ENCODE measurements at places on chromosomes 7 and 10.
A peak's percentile ranks its signal among the peaks of the same experiment; 100 is the strongest.

GRCh38 chr7:130500463-130500862 is 8.6 kb downstream of the MEST start:
- no peak for DNase-seq

DNA sequence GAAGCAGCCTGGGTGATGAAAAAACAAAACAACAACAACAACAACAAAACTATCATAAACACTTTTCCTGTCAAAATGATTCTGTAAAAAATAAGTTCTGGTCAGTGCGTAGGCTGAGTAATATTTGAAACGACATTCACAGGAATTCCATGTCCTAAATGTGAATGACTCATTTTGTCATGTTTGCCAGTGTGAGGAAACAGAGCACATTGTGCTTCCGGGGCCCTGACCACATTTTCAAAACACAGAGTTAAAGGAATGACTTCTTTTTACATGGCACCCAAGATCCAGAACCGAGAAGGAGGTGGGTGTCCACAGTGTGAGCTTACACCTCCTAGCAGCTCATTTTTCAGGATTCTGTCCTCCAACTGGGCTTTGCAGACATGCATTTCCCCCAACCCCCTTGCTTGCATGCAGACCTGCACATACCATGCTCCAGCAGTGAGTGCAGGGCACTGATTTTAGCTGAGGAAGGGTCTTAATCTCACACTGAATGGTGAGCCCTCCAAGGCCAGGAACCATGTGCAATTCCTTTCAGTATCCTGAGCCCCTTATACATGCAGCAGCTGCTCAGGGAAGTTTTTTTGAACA is 3.0 kb downstream of the CLRN3 start:
- DNase-seq = no peak

GRCh38 chr7:151427705-151428377 is 12.1 kb downstream of the CRYGN start:
- DNase-seq = no peak

- DNase-seq = peak; percentile 43
These were observed 115.5 kb upstream of the CREB5 start for GRCh38 chr7:28296571-28297483.

GRCh38 chr10:79430325-79430905 is 15.0 kb downstream of the ZCCHC24 start:
- no peak for DNase-seq

Measured in NCI-H748 treated with DMSO at 0.1 percent for 48 hours (cell line).